ENCODE measurements at places on chromosomes 1 and 21.

DNA sequence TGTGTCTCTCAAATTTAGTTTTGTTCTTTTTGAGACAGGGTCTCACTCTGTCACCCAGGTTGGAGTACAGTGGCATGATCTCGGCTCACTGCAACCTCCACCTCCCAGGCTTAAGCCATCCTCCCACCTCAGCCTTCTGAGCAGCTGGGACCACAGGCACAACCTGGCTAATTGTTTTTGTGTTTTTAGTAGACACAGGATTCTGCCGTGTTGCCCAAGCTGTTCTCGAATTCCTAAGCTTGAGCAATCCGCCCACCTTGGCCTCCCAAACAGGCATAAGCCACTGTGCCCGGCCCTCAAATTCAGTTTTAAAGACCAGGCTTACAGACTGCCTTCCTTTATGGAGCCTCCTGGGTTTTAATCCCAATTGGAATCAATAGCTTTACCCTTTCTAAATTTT lies 83.7 kb upstream of the SELENON start:
- DNase-seq: no peak

GRCh38 chr1:115199416-115200132 lies 110.3 kb upstream of the TSPAN2 start:
- DNase-seq: no peak

DNA sequence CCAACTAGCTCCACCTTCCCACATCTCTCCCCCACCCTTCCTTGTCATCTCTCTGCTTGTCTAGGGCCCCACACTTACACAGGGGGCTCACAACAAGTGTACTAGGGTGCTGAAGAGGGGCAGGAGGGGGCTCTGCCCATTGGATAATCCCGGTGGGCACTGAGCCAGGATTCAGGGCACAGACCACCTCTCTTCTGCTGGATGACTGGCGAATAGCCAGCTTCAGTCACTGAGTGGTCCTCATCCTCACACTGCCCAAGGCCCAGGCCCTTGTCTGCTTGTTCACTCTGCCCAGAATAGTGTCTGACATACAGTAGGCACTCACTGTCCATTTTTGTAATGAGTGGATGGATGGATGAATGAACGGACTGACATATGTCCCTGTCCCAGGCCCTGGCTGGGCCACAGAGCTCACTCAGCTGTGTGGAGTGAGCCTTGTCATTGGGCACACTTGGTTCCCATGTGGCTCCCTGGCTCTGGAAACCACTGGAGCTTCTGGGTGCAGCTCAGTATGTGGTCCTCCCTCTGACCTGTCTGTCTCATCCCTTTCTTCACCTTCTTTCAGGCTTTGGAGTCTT lies 36.6 kb downstream of the FOXO6 start:
- DNase-seq: no peak

- no peak for DNase-seq
Observed at GRCh38 chr1:20491866-20492265, 5.9 kb upstream of the CAMK2N1 start.

GRCh38 chr1:203609979-203610493 lies 16.6 kb upstream of the ATP2B4 start:
- no peak for DNase-seq

GRCh38 chr1:13432251-13432650 lies 22.0 kb downstream of the PRAMEF20 start:
- no peak for DNase-seq

GRCh38 chr1:28437924-28438699 lies 67.7 kb upstream of the RCC1 start:
- peak; percentile 41 for DNase-seq

Measured in neuronal stem cell (in vitro differentiated cells).